ENCODE measurements at places on chromosomes 7 and 10.
A peak's percentile ranks its signal among the peaks of the same experiment; 100 is the strongest.

- no peak for DNase-seq
Measured at GRCh38 chr10:28387140-28387539, 84.3 kb upstream of the MPP7 start.

DNA sequence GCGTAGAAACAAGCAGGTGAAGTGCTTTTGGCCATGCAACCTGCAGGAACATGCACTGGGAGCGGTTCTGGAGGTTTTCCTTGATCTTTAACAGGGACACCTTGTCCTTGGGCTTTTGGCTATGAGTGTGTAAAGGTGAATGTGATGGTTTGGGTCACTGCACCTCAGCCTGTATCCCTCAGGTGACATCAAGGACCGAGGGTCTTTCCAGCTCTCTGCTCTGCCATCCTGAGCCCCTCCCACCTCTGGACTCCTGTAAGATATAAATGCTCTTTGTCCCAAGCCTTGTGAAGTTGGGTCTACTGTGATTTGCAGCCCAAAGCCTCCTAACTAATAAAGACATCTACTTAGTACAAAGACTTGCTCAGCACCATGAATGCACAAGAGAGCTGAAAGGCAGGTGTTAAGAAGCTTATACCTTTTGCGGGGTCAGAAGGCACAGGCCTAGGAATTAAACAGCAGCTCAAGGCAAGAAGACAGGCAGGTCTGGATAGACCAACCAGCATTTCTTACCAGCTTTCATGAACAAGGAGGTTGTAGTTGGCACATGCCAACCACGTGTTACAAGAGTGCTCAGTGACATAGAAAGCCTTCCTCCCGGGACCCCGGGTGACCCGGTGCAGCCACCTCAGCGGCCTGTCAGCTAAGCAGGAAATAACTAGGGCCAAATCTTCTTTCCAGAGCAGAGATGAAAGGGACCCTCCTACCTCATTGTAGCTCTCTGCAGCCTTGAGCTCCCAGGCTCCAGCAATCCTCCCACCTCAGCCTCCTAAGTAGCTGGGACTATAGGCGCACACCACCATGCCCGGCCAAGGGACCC lies 89.9 kb downstream of the CARD11 start:
- no peak for DNase-seq

DNA sequence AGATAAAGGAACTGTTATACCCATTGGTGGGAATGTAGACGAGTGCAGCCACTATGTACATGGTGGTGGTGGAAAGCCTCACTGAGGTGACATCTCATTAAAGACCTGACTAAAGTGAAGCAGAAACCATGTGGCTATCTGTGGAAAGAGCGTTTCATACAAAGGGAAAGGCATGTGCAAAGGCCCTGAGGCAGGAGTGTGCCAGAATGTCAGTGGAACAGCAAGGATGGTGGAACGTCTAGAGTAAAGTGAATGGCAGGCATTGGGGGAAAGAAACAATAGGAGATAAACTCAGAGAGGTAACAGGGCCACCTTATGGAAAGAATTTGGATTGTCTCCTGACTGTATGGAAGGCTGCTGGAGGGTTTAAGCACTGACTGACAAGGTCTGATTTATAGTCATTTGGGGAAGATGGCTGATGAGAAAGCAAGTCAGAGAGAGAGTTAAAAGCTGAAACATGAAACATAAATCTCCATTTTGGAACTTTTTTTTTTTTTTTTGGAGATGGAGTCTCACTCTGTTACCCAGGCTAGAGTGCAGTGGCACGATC lies 245.7 kb downstream of the STK31 start:
- DNase-seq: no peak

- no peak for DNase-seq
Measured at GRCh38 chr7:16353226-16353625, 68.1 kb downstream of the CRPPA start.

GRCh38 chr10:14697281-14697680 lies 77.4 kb downstream of the FAM107B start:
- DNase-seq: no peak

DNA sequence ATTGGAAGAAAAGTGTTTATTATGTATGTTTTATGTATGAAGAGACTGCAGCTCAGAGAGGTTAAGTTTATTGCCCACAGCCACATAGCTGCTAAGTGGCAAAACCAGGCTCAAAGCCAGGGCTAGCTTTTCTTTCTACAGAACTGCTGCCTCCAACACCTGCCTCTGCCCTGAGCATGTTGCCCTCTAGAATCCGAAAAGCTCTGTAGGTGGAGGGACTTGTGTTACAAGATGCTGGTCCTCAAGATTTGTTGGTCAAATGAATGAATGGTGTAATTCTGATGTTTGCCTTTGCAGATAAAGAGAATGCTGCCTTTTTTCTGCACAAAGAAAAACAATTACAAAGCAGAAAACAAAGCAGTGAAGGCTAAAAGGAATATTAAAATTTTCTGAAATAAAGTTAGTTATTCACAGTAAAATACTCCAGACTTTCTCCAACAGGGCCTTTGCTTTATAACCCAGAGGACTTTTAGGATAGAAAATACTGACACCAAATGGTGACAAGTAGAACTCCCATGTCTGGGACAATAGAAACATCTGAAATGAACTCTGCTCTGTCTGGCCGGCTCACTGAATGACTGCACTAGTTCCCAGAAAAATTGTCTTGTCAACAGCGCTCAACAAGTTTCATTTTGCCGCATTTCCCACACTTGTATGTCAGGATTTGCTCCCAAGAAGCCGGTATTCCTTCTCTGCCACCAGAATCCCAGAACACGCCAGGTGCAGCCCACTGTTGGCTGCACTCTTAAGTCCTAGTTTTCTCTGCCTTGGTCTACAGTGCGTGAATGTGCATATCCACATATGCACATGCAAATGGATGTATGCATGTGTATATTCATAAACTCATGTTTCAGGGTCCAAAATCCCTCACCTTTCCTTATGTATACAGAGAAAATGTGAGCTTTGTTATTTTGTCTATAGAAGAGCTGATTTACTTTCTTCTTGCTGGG lies 11.0 kb upstream of the DNTT start:
- peak; percentile 30 for DNase-seq

Measured in right hindlimb (tissue), 1 donor.